MCF 10A (cell line): ENCODE measurements at places on chromosomes 6 and 20. TPM values are rescaled to one million over a fixed set of nuclear protein-coding genes. Genes with fewer than 3 reads are reported as not detected.
A peak's percentile ranks its signal among the peaks of the same experiment; 100 is the strongest.

- DNase-seq, result no peak
Measured at GRCh38 chr6:91483415-91484105, 896.7 kb upstream of the MAP3K7 start.

The LAMA2 gene
- total RNA-seq, result 2.2 and 3.9 TPM in 2 replicates

DNA sequence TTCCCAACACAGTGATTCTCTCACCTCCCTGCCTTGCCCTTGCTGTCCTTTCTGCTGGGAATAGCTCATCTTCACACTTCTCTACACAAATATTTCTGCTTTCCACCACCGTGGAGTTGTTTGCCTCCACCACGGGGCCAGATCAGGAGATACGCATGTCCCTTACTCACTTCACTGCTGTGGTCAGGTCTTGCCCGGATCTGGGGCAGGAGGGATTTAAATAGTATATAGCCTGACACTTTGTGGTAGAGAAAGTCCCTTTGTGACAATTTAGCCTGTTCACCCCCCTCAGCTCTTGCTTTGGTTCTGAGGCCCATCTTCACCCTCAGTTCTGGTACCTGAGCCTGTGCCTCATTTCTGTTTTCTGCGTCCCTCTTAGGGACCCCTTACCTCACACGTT lies 92.6 kb upstream of the PREP start:
- DNase-seq, result no peak

The CCN6 gene
- not detected in 2 replicates for total RNA-seq

GRCh38 chr6:117956386-117956785 lies 49.3 kb downstream of the SLC35F1 start:
- no peak for DNase-seq

DNA sequence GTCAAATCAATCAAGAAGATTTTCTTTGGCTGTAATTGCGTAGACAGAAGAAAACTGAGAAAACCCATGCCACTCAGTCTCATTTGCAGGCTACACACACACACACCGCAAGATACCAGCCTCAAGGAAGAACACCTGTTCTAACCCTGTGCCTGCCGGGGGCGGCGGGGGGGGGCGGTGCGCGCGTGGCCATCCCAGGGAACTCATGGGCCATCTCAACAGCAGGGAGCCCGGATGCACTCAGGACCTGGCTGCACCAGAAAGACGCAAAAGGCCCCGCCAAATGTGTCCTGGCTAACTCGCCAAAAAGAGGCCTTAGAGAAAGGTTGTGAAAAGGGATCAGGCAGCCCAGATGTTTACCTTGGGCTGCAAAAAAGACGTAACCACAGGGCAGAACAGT lies 2.1 kb downstream of the B3GAT2 start:
- DNase-seq, result no peak

The CAGE1 gene
- total RNA-seq, result 0.33 and 0.47 TPM in 2 replicates

DNA sequence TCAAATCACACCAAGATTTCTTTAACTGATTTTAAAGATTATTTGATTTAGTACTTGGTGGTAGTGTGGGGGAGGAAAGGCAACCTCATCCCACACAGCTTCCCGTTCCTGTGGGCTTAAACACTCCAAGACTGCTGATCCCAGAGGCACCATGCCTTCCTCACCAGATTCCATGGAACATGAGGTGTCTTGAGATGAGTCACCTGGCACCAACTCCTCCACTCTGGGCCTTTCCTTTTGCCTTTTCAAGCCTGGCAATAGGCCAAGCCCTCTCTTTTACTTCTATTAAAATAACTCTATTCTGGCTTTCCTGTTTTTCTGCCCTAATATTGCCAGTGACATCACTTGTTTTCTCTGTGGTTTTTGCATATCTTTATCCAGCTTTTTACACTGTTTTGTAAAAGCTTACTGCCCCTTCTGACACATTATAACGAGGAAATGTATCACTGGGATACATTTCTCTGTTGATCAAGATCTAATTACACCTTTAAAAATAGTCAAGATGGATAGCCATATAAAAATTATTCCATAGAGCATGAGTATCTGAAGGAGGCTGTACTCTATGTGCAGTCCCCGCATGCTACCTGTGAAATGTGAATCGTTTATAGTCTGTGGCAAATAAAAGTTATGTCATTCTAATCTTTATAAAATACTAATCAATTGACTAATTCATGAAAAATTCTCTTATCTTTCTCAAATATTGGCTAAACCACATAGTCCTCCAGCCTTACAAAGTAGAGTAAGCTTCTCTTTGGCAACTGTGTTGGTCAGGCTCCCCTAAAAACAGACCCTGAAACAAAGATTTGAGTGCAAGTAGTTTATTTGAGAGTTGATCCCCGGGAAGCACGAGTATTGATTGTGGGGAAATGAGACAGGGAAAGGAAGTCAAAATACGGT lies 257.8 kb upstream of the KCNQ5 start:
- peak; percentile 90 for DNase-seq

GRCh38 chr20:16419138-16419715 lies 154.0 kb downstream of the KIF16B start:
- DNase-seq, result no peak

GRCh38 chr6:137259349-137259748 lies 40.2 kb upstream of the IFNGR1 start:
- DNase-seq, result peak; percentile 75

The PSORS1C1 gene
- total RNA-seq, result 7.7 and 11.7 TPM in 2 replicates

The FYN gene
- total RNA-seq, result 37.8 and 53.7 TPM in 2 replicates

DNA sequence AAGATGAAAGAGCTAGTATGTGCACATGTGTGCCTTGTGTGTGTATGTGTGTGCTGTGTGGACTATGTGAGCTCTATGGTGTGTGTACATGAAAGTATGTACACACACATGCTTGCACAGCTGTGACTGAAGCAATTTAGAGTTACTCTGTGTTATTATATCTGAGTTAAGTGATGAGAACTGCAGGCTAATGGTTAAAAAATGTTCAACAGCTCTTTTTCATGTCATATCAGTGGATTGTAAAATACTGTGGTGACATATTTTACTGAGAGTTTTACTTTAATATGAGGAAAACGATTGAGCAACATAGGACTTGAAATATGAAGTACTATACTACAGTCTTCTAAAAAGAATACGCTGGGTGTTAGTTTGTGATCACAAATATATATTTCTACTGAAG lies 195.7 kb upstream of the KCNK16 start:
- no peak for DNase-seq

The IP6K3 gene
- 0.25 and 1.7 TPM in 2 replicates for total RNA-seq

The ULBP2 gene
- 3.1 and 5.2 TPM in 2 replicates for total RNA-seq

DNA sequence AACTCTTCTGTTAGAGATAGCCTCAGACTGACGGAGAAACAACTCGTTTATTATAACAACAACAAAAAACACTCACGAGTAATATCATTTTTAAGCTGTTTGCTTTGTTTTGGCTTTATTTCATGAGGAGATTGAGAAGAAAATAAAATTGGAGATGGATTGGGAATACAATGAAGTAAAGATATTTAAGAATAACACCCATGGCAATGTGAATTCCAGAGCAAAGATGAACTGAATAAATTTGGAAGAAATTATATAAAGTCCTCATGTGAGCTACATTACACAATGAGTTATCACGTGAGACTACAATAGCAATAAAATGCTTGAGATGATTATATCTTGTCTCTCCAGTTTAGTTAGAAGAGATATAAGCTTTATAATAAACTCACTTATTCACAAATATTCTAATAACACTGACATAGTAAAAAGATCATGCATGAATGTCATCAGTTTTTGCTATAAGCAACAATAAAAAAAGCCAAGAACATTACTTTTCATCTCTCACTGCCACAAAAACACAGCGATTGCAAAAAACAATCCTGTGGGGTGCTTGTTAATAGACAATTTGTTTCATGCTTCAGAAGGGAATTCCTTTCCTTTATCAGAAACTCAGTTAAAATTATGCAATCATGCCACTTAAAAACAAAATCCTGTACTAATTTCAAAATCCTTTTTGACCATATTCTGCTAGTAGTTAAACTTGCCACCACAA lies 696.7 kb upstream of the MARCKS start:
- DNase-seq, result no peak

The BPIFB1 gene
- not detected in 2 replicates for total RNA-seq

DNA sequence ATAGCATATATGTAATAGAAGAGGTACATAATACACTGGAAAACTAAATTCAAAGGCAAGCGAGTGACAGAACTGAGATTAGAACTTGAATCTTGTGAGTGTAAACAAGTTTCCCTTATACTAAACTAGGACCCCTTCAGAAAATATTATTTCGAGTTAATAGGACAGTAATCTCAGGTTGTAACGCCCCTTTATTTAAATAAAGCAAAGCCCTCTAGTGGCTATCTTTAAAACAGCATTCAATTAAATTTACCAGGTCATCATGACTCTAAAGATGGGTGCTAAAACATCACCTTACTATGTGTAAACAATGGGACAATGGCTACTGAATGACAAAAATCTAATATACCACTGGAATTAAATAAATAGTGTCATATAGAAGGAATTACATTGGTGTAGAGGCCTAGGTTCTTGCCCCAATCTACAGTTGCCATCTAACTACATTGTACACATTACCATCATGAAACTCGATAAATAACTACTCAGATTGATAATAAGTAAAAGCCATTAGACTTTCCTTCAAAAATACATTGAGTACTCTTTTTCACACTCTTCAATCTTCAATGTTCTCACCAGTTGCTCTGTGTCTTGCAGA lies 255.4 kb upstream of the IRAK1BP1 start:
- DNase-seq, result peak; percentile 31

The JAG1 gene
- 62.5 and 88.0 TPM in 2 replicates for total RNA-seq

- DNase-seq, result no peak
Measured at GRCh38 chr6:76866091-76866915, 597.0 kb downstream of the HTR1B start.

- peak; percentile 28 for DNase-seq
Measured at GRCh38 chr20:914727-915498, 1.2 kb downstream of the ANGPT4 start.

GRCh38 chr6:157328108-157328692 lies 4.9 kb upstream of the TMEM242 start:
- peak; percentile 45 for DNase-seq

DNA sequence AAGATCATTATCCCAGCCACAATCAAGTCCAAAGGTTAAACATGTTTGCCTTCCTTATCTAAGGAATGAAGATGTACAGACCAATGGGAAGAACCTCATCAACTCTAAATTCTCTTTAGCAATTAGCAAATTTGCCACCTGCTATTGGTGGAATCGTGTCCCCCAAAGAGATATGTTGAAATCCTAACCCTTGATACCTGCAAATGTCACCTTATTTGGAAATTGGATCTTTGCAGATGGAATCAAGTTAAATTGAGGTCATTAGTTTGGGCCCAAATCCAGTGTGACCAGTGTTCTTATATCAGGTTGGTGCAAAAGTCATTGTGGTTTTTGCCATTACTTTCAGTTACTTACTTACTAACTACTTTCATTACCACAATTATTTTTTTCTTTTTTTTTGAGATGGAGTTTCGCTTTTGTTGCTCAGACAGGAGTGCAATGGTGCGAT lies 31.3 kb downstream of the KLHL31 start:
- DNase-seq, result no peak

- peak; percentile 89 for DNase-seq
Measured at GRCh38 chr20:46959081-46959692, 64.5 kb downstream of the EYA2 start.

DNA sequence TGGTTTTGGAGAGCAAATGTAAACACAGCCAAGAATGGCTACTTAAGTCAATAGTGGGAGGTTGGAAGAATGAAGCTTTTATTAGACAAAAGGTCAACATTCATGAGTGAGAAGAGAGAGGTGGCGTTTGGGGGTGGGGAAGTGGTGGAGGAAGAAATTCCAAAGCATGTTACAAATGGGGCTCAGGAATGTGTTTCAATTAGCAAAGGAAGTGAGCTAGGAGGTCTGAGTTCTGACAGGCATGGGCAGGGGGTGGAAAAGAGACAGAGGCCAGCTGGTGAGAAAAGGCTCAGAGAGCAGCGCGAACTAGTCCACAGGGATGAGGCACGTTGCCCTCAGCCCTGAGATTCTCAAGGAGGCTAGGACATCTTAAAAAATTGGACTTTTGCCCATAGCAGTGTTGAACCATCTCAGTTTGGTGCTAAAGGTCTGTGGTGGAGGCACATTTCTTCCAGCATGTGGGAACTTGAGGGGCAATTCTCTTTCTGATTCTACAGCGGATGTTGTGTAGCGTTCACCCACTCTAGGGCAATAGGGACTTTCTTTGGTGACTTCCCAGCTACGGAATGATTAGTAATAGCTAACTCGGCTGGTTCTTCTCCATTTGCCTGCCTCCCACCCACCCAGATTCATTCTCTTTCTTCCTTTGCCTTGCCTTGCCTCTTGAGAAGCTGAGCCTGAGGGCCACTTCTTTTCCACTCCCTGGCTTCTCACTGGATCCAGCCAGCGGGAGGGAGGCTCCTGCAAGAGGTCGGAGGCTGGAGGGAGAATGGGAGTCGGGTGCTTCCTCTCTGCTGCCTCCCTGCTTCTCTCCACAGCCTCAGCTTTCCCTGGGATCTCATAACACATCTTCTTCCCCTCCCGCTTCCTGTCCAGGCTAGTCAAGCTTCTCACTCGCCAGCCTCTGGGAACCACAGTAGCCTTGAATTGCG lies 45.1 kb upstream of the NEDD9 start:
- no peak for DNase-seq

The WFDC10B gene
- not detected in 2 replicates for total RNA-seq

The OR12D3 gene
- total RNA-seq, result not detected in 2 replicates

GRCh38 chr20:49592120-49592519 lies 24.2 kb upstream of the PTGIS start:
- DNase-seq, result no peak

DNA sequence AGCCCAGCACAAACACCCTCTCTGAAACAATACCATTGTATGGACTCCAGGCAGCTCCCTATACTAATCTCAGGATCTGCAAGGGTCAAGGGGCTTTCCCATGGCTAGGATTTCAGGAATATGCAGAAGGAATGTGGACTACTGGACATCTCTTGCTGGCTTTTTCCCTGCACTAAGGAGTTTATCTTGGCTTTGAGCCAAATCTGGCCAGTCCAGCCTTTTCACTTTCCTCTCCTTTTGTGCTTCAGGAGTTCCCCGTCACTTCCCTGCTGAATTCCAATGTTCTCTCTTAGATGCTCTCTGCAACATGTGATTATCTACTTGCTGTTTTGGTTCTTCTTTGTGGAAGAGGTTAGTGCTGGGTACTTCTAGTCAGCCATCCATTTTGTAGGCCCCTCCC lies 568.2 kb downstream of the HDGFL1 start:
- no peak for DNase-seq

DNA sequence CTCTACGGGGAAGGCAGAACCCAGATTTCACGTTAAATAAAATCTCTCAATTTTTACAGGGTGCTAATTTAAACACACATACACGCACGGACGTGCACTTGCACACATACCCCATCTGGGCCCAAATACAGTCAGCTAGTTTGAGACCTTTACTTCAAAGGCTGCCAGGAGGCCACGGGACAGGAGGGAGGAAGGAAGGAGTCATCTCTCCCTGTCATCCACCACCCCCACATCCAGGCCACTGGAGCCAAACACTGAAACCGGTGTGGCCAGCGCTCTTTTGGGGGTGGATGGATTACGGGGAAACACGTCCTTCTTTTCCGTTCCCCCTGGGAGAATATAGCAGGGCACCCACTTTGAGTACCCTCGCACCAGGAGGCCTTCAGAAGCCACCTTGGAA lies 60.1 kb downstream of the ZNF831 start:
- no peak for DNase-seq

- no peak for DNase-seq
Measured at GRCh38 chr20:63639093-63639975, 12.4 kb upstream of the GMEB2 start.

- DNase-seq, result no peak
Measured at GRCh38 chr6:107636486-107636885, 146.6 kb downstream of the SOBP start.

The MRAP2 gene
- total RNA-seq, result 0.15 and 0.33 TPM in 2 replicates

GRCh38 chr6:26016245-26016962 lies 53.8 kb downstream of the TRIM38 start:
- peak; percentile 44 for DNase-seq
